ENCODE measurements at places on chromosomes 12 and 14.

GRCh38 chr14:91140672-91141071 lies 26.8 kb downstream of the DGLUCY start:
- no peak for DNase-seq

- DNase-seq: peak; percentile 30
These were observed 60.1 kb upstream of the RIMBP2 start for GRCh38 chr12:130775953-130776856.

DNA sequence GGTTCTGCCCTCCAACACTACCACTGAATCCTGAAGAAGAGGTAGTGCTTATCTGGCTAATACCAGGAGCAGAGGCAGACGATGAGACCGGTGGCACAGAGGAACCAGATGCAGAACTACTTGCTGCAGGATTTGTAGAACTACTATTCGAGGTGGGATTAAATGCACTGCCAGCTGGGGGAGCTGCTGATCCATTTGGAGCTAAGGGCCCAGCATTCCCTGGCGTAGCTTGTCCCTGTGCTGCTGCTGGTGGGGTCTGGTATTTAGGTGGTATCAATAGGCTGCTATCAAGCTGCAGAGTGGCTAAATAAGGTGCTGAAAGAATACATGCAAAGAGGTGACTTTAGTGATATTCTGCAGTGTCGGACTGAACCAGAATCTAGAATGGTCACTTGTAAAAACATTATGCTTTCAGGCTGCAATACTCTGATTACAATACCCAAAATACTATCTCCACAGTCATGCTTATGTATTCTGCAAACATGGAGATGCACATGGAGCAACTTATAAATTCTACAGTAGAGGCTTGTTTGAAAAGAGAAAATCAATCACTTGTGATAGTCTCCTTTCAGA lies 294.2 kb downstream of the MED13L start:
- no peak for DNase-seq

- DNase-seq: no peak
These were observed 216.7 kb downstream of the TBX5 start for GRCh38 chr12:114189266-114189665.

DNA sequence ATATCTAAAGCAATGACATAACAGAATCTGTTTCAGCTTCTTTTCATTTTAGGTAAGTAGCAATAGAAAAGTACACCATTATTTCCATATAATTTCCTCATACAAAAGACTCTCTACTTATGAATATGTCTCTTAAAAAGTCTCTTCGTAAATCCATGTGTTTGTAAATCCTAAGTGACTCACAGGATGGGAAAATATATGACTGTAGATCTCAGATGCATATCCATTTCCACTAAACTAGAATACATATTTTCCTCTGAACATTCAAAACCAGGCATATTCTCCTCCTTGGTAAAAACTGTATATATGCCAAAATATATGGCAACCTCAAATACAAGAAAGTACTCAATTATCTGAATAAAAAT lies 93.6 kb downstream of the TXNDC16 start:
- DNase-seq: no peak
